ENCODE measurements at places on chromosomes 2 and 18.

- no peak for DNase-seq
Measured at GRCh38 chr18:56421647-56422046, 216.7 kb downstream of the TXNL1 start.

- no peak for DNase-seq
Measured at GRCh38 chr2:19732255-19732654, 169.5 kb downstream of the TTC32 start.

DNA sequence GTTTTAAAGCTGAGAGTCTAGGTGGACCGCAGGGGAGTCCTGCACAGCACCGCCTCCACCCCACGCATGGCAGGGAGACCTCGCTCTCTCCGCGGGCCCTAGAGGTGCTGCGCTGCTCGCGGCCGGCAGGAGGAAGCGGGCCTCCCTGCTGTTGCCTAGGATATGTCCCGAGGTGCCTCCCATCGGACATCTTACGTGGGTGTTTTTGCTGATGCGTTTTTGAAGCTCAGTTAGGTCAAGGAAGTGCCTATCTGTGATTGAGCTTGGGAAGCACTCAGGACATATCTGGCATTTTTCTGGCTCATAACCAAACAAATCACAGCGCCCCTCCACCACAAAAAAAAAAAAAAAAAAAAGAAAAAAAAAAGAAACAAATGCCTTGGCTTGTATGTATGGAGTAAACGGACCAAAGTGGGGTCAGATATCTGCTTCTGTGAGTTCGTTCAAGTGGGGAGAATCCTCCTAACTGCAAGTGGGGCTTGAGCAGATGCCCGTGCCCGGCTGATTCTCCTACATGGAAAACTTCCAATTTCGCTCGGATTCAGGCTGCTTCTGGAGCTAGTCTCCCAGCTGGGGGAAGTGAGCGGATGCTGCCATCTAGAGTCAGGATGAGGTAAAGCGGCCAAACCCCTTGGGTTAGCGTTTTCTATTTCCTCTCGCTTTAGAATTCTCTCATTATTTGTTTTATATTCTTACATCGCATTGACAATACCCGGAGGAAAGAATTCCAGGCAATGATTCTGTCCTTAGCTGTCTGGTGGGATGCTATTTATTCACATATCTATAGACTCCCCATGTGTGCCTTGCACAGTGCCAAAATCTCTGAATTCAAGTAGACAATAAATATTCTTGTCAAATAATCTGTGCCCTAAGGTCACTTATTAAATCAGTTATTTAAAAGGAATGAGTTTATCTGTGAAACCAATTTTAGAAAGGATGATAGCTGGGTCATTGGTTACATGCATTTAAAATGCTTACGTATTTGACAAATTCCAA, 95.3 kb downstream of the CD8B2 start:
- DNase-seq = peak; percentile 54

- DNase-seq = peak; percentile 82
Measured at GRCh38 chr2:218880102-218880858, at the start of gene WNT10A. Gene WNT10A, plus strand, starts transcription at chr2:218880852. Its CDS starts 144 bp downstream, at chr2:218880996.
